IMR-90 (cell line): ENCODE measurements at places on chromosomes 1 and 21.
A peak's percentile ranks its signal among the peaks of the same experiment; 100 is the strongest.

- peaks cover 2% of the 10 kb centered on the region; the same call in 1 of the 2 replicates for H3K4me1 ChIP-seq
- no peak for DNase-seq
- H3K4me3 ChIP-seq = no peak overlapping the region
- peaks cover 14% of the 10 kb centered on the region for H3K36me3 ChIP-seq
- H3K27ac ChIP-seq = no peak overlapping the region
Measured at GRCh38 chr1:164801246-164801731, 242.3 kb downstream of the PBX1 start.

- H3K27me3 ChIP-seq = no peaks in the 10 kb centered on the region
- peaks cover 3% of the 10 kb centered on the region; the same call in 1 of the 2 replicates for H3K4me1 ChIP-seq
- no peak for DNase-seq
- H3K36me3 ChIP-seq = peaks cover 2% of the 10 kb centered on the region; the same call in 1 of the 2 replicates
- no peak overlapping the region for H3K4me3 ChIP-seq
Measured at GRCh38 chr1:214633686-214634085, 30.7 kb downstream of the CENPF start.

GRCh38 chr1:240086726-240087125 lies 5.0 kb upstream of the FMN2 start:
- H3K27me3 ChIP-seq = no peaks in the 10 kb centered on the region
- no peaks in the 10 kb centered on the region for H3K36me3 ChIP-seq
- H3K4me3 ChIP-seq = no peak overlapping the region
- no peak overlapping the region; the same call in 1 of the 2 replicates for H3K27ac ChIP-seq

DNA sequence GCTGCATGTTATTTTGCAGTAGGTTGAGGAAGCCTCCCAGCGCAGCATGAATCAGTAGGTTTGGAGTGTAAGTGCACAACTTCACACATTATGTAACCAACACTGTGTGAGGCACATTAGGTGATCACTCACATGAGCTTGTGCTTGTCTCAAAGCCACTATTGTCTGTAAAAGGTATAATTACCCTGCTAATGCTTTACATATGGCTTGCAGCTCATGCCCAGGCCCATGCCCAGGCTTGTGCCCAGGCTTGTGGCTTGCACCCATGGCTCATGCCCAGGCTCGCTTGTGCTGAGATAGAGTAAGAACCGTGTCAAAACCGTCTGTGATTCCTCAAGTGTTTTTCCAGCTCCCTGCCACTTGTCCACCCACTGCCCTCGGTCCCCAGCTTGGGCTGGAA lies 596.3 kb downstream of the LTN1 start:
- no peak overlapping the region for H3K27ac ChIP-seq
- peaks cover 2% of the 10 kb centered on the region; the same call in 1 of the 2 replicates for H3K4me1 ChIP-seq
- H3K27me3 ChIP-seq = no peaks in the 10 kb centered on the region

DNA sequence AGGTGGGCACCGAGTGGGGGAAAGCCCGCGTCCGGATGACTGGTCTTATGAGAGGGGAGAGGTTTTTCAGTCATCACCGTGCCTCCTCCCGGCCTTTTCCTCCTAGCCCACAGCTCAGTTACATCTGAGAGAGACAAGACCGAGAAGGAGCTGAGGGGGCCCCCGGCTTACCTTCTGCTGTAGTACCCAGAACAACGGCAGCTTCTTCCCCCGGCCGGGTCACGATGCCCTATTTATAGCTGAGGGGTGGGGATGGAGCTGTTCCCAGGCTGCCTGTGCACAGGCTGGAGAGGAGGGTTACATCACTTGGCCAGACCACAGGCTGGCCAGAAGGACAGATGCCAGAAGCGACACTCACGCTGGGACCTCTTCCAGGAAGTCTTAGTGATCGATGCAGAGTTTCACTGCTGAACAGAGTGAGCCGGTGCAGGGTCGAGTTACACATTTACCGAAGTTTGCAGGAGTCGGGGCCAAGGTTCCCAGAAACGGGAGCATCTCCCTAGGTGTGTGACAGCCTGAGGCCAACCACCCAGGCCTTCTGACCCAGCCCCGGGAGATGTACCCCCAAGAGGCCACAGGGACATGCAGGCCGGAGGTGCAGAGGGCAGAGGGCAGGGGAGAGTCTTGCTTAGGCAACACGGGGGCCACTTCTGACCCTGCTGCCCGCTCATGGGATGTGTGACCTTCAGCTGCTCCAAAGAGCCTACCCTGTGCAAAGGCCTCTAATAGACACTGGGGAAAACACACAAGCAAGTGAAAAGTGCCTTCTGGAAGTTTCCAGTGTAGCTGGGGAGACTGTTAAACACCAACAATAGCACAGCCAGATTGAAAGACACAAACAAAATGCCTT lies at the start of gene AGT:
AGT (minus strand) TSS at position 208 of the 850 bp plus-strand sequence. CDS start 3,299 bp downstream, outside the sequence.
- H3K4me1 ChIP-seq = peaks cover 11% of the 10 kb centered on the region
- H3K27me3 ChIP-seq = 0 out of 2 replicates have a peak, but pooled peaks cover 2% of the 10 kb centered on the region
- H3K36me3 ChIP-seq = no peaks in the 10 kb centered on the region
- DNase-seq = peak; percentile 92
- peak within 1 kb of the TSS; percentile 6; the same call in 1 of the 2 replicates for H3K27ac ChIP-seq
- no peak within 1 kb of the TSS for H3K4me3 ChIP-seq

DNA sequence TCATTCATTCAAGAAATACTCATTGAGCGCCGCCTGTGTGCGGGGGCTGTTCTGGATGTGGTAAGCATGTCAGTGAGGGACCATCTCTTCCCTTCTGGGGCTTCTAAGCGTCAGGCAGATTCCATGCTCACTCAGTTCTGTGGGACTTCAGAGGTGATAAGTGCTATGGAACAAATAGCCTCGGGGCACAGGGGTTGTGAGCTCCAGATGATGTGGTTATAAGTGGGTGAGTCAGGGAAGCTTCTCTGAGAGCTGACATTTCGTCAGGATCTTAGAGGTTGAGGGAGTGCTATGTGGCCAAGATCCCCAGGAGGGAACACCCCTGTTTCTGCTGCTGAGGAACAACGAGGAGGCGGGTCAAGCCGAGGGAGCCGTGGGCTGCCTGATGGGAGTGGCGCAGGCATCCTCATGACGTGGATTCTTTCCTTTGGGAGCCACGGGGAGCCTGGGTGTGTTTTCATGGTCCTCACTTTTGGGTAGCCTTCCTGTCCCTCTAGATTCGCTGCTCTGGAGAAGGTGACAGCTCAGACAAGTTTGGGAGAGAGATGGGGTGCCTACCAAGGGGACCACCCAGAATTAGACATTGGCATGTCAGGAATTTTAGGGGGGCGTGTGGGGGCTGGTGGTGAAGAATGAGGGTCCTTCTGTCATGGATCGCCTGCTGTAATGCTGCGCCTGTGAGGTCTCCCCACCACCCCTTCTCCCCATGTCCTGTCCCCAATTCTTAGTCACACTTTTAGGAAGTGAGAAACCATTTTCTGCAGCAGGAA lies 38.5 kb downstream of the HUNK start:
- H3K27me3 ChIP-seq = no peaks in the 10 kb centered on the region
- H3K4me3 ChIP-seq = no peak overlapping the region
- DNase-seq = peak; percentile 86
- no peak overlapping the region for H3K27ac ChIP-seq
- H3K4me1 ChIP-seq = peaks cover 28% of the 10 kb centered on the region
- no peaks in the 10 kb centered on the region for H3K36me3 ChIP-seq

GRCh38 chr1:20070357-20070756 lies 363 bp downstream of the PLA2G5 start:
- no peaks in the 10 kb centered on the region for H3K27me3 ChIP-seq
- DNase-seq = no peak
- no peaks in the 10 kb centered on the region for H3K36me3 ChIP-seq
- H3K4me1 ChIP-seq = 0 out of 2 replicates have a peak, but pooled peaks cover 2% of the 10 kb centered on the region

- no peaks in the 10 kb centered on the region for H3K36me3 ChIP-seq
- H3K27ac ChIP-seq = no peak overlapping the region
- peaks cover 5% of the 10 kb centered on the region for H3K4me1 ChIP-seq
- peak; percentile 100 for DNase-seq
- no peak overlapping the region for H3K4me3 ChIP-seq
Measured at GRCh38 chr21:41630249-41630648, 122.3 kb upstream of the TMPRSS2 start.

DNA sequence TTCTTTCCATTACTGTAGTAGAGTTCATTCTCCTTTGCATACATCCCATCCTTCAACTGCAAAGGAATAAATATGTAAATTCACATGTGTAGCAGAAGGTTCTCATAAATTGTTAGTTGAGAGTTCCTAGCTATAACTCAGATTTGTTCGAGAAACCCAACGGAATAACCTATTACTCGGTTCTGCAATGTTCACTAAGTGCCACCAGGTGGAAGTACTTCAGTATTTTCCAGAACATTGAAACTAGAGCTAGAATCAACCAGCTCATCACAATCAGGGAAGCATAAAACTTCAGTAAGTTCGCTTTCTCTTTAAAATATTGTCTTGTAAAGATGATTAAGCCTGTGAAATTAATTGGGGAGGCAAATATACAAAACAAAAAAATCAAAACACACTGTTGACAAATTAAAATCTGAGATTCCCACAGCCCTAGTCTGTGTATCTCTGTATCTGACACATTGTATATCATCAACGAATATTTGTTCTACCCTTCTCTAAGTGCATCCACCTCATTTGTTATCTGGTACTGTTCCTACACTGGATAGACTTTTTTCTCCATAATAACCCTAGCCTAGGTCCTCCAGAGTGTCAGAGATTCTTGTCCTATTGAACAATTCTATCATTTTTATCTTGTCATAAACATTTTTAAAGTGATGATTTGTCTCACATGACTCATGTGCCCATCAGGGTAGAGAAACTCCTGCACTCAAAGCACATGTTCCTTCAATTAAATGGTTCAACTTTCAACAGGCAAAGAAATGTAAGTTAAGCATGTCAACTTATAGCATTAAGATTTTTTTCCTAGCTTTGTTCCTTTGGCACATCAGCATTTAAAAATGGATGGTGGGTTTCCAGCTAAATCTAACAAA lies 31.9 kb downstream of the MROH9 start:
- no peak overlapping the region for H3K4me3 ChIP-seq
- no peak overlapping the region for H3K27ac ChIP-seq
- DNase-seq = peak; percentile 63
- H3K36me3 ChIP-seq = no peaks in the 10 kb centered on the region
- H3K4me1 ChIP-seq = no peaks in the 10 kb centered on the region

DNA sequence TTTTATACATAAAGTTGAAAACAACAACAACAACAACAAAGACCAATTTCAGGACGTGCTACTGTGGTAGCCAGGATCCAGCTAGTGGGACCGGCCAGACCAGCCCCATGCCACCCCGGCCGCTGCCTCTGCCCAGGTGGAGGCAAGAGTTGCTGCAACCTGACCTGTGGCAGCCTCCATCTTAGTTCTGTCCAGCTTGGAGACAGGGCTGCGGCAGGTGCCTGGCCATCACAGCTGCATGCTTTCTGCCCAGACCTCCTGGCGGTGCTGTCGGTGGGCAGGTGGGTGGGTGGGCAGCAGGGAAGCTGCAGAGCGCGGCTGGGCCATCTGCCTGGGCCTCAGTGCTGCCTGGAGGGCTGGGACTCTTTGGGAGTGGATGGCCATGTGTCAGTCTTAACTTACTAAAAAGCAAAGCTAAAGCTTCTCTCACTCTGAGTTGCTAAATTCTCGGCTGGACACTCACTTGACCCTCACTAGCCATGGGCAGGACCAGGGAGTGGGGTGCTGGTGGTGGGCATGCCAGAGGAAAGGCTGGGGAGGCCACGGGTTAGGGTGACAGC lies 38.6 kb downstream of the KIAA1614 start:
- DNase-seq = no peak
- H3K27me3 ChIP-seq = no peaks in the 10 kb centered on the region
- peaks cover 10% of the 10 kb centered on the region for H3K4me1 ChIP-seq

DNA sequence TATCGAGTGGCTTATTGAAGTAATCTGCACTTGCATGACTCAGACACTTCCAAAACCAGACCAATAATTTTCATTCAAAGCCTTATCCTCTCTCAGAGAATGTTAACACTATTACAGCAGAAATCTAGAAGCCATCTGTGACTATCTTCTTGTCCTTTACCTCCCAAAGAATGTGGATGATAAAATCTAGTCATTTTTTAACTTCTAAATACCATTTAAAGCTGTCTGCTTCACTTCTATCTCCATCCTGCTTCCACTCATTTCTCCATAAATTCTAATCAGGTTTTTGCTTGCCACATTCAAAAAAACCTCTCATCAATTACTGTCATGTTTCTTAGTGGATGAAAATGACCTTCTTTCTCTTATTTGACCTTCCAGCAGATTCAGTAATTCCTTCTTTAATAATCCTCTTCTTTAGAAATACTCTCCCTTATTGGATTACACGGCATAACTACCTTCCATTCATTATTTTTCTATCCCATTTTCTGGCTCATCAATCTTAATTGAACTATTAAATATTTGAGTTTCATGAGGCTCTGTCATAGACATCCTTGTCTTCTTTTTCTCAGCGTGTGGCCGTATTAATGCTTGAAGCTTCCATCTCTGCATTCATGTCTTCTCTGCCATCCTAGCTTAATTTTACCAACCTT lies 1999.4 kb downstream of the MRPL39 start:
- no peaks in the 10 kb centered on the region for H3K27me3 ChIP-seq
- H3K4me3 ChIP-seq = no peak overlapping the region
- H3K27ac ChIP-seq = no peak overlapping the region
- DNase-seq = no peak

DNA sequence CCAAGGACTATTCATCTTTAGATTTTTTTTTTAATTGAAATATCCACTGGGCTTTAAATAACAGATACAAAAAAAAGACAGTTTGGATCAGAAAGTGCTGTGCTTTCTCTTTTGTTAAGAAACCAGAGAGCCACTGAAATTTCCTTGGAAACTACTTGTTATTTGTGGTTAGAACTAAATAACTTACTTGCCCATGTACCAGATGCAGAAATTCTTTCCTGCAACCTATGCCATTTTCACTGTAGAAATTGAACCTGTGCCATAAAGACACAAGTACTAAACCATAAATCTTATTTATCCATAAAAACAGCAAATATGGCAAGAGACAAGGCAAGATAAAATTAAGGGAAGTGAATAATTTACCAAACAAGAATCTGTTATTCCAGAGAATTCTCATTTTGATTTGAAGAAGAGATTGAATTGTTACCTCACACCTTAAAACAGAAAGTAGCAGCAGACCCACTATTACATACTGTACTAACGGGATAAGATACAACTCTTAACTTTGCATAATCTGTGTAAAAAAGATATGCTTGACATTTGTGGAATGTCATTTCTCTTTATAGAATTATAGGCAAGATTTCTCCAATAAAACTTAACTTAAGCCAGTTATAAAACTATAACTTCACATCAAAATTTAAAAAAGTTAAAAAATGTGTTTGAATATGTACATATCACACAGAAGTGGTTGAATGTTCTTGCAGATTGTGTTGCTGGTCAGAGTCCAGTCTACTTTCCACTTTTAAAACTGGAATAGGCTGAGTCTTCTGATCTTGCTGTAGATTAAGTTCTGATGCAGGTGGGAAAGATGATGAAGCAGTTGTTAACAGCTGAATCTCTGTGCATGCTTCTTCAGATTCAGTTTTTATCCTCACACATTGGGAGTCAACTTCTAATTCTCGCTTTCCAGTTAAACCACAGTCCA lies 6.3 kb upstream of the PHTF1 start:
- H3K27me3 ChIP-seq = no peaks in the 10 kb centered on the region
- peaks cover 4% of the 10 kb centered on the region; the same call in 1 of the 2 replicates for H3K36me3 ChIP-seq
- H3K4me1 ChIP-seq = no peaks in the 10 kb centered on the region

GRCh38 chr1:36845802-36846201 lies 188.5 kb downstream of the GRIK3 start:
- H3K27ac ChIP-seq = no peak overlapping the region
- H3K4me3 ChIP-seq = no peak overlapping the region
- no peaks in the 10 kb centered on the region for H3K27me3 ChIP-seq
- no peak for DNase-seq
- H3K4me1 ChIP-seq = no peaks in the 10 kb centered on the region
